ENCODE measurements at places on chromosomes 7 and 10.

- no peak for DNase-seq
Observed at GRCh38 chr10:71125749-71126107, 86.6 kb upstream of the UNC5B start.

DNA sequence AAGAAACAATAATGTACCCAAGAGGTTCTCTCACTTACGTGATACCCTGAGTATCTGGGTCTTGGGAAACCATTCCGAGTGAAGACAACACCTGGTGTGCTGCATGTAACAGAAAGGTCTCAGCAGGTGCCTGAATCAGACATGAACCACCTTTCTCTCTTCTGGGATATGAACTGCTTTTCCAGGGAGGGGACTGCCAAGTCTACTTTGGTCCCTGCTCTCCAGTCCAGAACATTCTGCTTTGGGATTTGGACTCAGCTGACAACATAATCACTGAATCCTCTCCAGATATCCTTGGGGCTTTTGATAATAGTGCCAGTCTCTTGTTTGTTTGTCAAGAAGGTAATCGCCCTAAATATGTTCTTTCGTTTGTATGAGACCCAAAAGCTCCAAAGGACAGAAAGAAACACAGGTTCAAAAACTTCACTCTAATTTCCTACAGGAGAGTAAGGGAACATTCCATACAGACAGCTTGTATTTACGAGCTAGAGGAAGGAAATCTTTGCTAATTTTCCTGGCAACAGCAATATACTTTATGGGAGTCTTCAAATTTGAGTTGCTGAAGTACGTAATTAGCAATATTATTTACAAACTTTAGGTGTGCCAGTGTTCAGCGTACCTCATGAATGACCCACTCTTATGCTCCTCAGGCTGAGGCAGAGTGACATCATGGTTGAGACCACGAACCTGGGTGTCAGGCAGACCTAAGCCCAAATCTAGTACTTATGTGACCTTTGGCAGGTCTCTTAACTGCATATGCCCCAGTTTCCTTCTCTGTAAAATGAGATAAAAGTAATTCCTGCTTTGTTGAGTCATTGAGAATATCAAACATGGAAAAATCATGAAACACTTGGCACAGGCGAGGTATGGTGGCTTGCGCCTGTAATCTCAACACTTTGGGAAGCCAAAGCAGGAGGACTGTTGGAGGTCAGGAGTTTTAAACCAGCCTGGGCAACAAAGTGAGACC is 5.4 kb downstream of the ABLIM1 start:
- no peak for DNase-seq

- no peak for DNase-seq
Observed at GRCh38 chr10:62723375-62723774, 81.1 kb upstream of the ADO start.

- DNase-seq, result no peak
Observed at GRCh38 chr7:55185941-55186609, 167.3 kb downstream of the EGFR start.

- DNase-seq, result no peak
Observed at GRCh38 chr10:43314626-43315495, 48.0 kb upstream of the RASGEF1A start.

- DNase-seq, result no peak
Observed at GRCh38 chr10:93068411-93069244, 5.1 kb upstream of the CYP26A1 start.

DNA sequence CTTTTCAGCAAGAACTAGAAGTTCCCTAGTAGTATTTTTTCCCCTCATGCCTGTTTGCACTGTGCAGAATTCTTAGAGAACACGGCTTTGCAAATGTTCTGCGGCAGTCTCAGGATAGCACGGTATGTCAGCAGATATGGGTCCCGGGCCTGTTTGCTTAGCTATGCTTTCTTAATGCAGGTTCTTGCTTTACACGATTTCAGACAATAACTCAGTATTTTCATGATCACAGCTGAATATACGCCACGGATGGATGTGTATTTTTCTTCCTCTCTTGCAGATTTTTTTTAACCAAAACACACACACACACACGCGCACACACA is 137.3 kb downstream of the HECW1 start:
- no peak for DNase-seq

- no peak for DNase-seq
Observed at GRCh38 chr10:67297637-67298181, 371.9 kb downstream of the LRRTM3 start.

GRCh38 chr10:102468683-102469082 is 17.3 kb upstream of the C10orf95 start:
- no peak for DNase-seq

GRCh38 chr10:72333112-72334015 is 21.4 kb downstream of the DNAJB12 start:
- no peak for DNase-seq

DNA sequence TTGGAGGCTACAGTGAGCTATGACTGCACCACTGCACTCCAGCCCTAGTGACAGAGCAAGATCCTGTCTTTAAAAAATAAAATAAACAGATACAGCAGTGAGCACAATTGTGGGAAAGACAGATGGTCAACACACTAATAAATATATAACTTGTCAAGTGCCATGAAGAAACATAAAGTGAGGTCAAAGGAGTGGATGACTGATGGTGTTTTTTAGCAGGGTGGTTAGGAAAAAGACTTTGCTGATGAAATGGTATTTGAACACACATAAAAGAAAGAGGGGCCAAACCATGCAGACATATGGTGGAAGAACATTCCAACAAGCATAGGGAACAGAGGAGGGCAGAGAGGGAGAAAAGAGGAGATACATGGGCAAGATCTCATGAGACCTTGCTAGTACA is 392.7 kb upstream of the AUTS2 start:
- DNase-seq, result no peak

DNA sequence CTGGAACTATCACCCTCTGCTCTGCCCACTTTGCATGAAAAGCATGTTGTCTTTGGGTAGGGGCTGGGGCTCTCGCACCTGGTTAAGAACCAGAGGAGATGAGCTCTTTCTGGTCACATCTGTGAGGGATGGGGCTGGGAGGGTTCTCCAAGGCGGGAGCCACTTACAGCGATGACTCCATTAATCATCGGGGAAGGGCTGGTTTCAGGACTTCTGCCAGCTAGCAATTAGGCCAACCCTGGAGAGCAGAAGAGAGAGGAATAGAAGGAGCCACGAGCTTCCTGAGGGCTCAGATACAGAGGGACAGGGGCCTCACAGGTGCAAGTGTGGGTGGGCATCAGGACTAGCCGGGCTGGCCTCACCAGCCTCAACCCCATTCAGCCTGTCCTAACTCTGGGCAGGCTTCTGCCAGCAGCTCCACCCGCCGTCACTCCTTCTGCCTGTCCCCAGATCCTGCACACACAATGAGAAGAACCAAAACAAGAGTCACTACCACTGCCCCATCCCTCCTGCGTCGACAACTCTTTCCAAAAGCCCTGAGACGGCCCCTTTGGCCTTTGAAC is 8.4 kb downstream of the AQP1 start:
- peak; percentile 10 for DNase-seq

DNA sequence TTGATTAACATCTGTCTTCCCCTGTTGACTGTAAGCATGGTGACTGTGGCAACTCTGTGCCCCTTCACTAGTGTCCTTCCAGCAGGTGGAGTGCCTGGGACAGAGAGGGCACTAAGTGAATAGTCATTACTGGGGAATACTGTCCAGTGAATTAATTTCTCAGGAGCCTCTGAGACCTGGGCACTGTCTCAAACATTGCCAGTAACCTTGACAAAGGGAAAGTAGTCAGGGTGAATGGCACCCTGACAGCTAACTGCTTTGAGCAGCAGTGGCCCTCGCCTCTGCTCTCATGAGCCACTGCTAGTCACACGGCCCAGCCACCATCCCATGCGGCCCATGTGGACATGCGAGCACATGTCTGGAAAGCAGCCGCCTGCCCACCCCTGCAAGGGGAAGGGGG is 13.1 kb upstream of the GRB10 start:
- DNase-seq, result no peak

GRCh38 chr10:86888585-86889381 is 68.6 kb downstream of the MMRN2 start:
- DNase-seq, result no peak

DNA sequence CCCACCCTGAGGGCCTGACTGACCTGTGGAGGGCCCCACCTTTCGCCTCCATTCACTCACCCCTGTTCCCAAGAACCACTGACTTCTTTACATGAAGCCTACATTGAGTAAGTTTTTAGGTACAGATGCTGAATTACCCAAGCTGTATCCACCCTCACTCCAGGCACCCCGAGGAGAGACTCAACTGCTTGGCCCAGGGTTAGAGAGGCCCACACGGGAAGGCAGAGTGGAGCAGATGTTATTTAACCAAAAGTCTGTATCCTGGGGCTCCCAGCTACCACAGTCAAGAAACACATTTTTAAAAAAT is 213.1 kb upstream of the FRMD4A start:
- DNase-seq, result no peak

- no peak for DNase-seq
Observed at GRCh38 chr7:156993021-156993924, 17.2 kb downstream of the MNX1 start.

GRCh38 chr7:68900096-68900495 is 698.2 kb upstream of the AUTS2 start:
- DNase-seq, result no peak

GRCh38 chr7:101113836-101114235 is 13.1 kb upstream of the SERPINE1 start:
- DNase-seq, result no peak

DNA sequence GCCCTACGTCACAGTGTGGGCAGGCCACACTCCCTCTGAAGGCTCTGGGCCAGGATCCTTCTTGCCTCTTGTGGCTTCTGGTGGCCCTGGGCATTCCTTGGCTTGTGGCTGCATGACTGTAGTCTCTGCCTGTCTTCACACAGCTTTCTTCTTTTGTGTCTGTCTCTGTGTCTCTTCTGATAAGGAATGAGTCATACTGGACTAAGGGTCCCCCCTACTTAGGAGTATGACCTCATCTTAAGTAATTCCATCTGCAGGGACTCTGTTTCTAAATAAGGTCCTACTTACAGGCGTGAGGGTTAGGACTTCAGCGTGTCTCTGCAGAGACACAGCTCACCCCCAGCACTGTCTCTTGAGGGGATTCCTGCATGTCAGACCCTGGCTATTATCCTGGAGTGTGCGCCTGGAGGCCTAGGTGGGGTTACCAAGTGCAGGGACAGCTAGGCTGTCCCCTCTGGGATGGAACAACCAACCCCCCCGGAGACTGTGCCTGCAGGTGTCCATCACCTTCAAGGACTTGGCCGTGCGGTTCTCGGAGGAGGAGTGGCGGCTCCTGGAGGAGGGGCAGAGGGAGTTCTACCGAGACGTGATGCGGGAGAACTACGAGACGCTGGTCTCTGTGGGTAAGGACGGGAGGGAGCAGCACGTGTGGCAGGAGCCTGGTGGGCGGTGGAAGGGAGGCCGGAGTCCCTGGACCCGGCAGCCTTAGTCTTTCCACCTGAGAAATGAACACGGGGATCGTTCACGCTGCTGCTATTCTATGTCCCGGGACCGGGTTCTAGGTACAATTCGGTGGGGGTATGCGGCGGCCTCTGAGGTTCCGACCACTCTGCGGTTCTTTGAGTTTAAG is 54.1 kb downstream of the ZNF467 start:
- DNase-seq, result no peak

DNA sequence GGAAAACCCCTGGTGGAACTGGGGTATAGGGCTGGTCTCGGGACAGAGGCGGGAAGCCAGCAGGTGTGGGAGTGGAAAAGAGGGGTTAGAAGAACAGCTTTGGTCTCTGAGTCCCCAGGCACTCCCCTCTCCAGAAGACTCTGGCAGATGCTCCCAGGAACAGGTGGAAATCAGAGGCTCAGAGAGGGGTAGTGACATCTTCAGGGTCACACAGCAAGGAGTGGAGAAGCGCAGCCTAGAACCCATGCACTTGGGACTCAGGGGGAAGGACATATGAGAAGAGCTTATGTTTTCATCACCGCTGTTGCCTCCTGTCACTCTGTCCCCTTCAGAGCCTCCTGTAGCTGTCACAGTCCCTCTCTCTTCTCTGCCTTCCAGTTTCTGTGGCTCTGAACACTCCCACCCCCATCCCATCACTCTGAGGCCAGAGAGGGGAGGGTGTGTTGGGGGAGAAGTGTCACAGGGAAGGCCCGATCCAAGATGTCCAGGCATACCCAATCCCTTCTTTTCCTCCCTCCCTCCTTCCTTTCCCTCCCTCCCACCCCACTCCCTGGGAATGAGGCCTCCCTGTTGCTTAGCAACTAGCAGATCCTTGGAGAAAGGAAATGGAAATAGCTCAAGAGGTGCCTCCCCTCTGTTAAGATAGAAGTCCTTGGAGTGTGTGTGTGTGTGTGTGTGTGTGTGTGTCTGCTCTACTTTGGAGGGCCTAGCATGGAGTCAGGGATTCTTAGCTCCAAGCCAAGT is 32.0 kb downstream of the SRRM3 start:
- DNase-seq, result no peak

DNA sequence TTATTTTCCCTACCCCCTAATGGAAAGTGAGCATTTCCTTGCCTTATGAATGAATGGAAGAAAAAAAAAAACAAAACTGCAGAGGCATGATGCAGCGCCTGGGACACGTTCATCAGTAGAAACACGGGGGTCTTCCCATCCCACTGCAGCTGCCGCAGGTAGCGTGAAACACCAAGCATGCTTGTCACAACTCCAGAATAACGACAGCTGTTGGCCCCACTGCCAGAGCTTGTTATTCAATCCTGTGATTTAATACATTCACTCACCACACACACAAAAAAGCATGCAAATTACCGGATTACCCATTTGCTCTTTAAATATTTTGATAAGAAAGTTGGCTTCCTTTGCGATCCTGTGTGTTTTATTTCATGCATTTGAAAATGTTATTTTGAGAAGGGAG is 48.4 kb upstream of the GNA12 start:
- DNase-seq, result no peak

GRCh38 chr10:124641282-124642087 is 102.7 kb downstream of the FAM53B start:
- no peak for DNase-seq

GRCh38 chr7:42852531-42852930 is 59.3 kb downstream of the C7orf25 start:
- no peak for DNase-seq

DNA sequence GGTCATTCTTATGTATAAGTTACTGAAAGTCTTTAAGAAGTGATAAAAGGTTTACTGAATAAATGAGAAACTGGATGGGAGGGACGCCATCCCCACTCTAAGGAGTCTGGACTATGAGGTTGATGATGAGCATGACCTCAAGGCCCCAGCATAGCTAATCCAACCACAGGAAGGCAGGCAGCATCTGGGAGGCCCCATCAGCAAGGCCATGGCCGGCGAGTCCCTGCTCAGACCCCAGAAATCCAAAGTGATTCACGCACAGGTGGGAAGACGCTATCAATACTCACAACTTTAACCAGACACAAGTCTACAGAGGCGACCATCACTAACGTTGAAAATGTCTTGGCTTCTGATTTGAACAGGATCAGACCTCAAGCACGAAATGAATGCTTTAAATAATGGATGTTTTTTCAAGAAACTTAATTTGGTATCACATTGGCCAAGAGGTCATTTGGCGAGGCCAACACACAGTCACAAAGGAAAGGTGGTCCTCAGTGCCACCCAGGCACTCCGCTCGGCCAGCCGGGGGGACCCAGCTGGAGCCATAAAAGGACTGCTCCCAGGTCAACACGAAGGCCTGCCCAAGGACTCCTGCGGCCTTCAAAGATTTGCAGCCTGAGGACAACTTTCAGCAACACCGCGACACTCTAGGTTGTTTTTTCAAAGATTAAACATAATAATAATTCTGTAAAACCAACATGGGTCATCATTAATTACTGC is 228.5 kb downstream of the PTPRN2 start:
- DNase-seq, result no peak
